ENCODE measurements at places on chromosomes 13 and 19.

DNA sequence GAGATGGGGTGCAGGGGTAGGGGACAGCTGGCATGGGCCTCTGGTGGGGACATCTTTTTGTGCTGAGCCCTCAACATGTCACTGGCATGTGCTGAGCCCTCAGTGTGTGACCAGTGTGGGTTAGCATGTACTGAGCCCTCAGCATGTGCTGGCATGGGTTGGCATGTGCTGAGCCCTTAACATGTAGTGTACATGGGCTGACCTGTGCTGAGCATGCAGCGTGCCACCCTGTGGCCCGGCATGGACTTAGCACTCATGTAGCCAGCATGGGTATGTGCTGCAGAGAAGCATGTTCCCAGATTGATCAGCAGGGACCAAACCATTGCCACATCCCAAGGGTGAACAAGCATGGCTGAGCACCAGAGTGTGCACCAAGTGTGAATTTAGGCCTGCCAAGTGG, 11.5 kb downstream of the HIPK4 start:
- no peak for DNase-seq

DNA sequence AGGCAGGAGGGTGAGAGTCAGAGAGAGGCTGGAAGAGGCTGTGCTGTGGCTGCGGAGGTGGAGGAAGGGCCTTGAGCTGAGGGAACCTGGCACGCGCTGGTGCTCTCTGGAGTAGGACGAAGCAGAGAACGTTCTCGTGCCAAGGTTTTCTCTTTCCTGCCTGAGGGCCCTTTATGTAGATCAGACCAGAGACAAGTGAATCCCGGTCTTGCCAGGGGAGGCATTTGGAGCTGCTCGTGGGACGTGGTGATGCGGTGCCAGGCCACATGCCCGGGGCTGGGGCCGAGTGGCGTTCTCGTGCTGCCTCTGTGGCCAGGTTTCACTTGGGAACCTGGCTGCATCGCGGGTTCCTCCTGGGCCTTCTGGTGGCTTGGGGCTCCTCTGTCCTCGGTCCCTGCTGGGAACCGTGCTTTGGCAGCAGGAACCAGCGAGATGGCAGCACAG, 54.2 kb downstream of the KDM4B start:
- no peak for DNase-seq

DNA sequence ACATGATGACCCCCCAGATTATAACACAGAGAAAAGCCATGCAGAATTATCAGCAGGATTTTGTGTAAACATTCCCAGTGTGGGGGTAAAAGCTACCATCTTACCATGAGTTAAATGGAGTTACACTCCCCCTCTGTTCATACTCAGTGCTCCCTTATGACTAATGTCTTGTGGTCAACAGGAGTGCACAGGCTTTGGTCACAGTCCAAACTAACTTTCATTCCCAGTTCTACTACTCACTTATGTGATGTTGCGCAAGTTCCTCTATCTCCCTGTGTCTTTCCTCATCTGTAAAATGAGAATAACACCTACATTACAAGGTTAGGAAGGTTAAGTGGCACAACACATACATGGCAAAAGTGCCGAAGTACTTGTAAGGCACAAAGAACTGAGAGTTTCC, 277.9 kb downstream of the RBM26 start:
- DNase-seq: no peak

GRCh38 chr19:38394488-38394887, 6.0 kb downstream of the SPRED3 start:
- peak; percentile 61 for DNase-seq

DNA sequence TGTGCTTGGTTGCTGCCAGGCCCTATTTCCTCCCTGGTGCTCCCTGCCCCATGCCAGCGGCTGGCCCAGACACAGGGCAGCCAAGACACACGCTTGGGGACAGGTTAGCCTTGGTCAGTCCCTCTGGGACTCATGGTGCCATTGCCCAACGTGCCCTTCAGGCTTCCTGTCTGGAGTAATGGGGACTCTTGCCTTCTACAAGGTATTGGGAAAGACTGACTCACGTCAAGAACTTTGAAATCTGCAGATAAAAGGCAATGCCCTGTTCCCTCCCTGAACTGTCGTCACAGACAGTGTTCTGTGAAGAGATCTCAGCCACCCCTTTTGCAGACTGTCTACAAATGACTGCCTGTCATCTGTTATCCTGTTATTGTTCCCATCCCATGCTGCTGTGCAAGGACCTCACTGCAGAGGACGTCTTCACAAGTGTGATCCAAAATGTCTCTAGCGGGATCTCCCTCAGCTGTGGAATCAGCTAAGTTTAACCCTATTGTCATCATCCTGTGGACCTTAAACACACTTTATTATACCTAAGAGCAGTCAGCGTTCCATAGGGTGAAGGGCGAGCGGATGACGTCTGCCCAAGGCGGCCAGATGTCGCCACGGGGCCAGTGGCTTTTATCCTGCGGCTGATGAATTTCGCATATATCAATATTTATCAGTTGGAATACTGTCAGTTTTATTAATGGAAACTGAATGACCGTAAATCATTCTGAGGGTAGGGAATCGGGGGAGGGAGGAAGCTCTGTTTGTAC, 59.0 kb downstream of the GSX1 start:
- DNase-seq: peak; percentile 78

- DNase-seq: no peak
Measured at GRCh38 chr13:44498502-44498901, 77.6 kb downstream of the TSC22D1 start.

DNA sequence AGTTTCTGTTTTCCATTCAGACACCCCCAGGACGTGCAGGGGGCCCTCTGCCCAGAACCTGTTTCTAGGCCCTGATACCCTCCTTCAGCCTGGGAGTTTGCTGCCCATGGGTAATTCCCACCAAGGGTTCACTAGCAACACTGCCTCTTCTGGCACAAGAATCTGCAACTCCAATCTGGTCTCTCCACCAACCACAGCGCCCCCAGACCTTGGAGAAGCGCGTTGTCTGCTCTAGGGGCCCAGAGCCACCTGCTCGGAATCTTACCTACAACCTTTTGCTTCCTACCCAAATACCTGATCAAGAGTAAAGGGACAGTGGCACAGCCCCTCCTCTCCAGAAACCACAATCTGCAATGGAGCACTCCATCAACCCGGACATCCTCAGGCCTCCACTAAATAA, 763 bp downstream of the ZNF180 start:
- no peak for DNase-seq

DNA sequence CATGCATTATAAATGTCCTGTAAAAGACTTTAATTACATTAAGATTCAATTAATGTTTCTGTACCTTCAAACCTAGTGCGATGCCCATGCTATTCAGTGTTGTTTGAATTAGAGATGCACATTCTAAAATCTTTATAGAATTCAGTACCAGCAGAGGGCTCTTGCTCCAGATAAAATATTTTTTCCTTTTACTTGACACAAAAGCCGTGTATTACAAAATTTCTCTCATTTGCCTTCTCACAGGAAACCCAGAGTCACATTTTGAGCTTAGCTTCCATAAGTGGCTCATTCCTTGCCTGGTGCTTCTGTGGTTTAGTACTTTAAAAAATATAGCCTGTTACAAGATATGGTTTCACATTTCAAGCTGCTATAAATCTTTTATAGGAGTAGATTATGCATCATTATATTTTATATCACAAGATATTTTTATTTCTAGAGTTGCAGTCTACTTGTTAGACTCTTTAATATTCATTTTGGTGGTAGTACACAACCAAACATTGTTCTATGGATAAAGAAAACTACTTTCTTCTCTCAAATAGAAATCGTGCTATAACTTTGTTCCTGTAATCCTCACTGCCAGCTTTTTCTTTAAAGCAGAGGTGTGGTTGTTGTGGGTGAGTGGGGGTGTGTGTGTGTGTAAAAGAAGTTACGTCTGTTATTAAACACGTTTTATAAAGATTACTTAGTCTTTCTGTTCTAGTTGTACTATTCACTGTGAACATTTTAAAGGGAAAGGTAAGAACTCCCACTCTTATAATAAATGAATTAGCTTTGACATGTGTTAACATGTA, 101.4 kb downstream of the RNF17 start:
- no peak for DNase-seq

DNA sequence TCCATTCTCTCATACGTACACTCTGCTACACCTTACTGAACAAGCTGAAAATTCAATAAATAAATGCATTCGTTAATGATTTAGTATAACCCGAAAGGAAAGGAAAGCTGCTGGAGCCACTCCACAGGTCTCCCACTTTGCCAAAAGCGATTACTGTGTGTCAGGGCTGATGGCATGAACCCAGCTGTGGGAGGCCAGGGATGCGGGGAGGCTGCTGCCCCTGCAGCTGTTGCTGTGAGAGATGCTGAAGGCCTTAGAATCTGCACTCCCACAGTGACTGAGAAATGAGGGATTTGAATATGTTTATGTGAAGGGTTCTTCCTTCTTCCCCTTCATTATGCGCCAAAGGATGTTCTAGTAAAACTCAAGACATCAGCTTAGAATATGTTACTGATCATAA, 58.7 kb upstream of the NBEA start:
- DNase-seq: no peak

DNA sequence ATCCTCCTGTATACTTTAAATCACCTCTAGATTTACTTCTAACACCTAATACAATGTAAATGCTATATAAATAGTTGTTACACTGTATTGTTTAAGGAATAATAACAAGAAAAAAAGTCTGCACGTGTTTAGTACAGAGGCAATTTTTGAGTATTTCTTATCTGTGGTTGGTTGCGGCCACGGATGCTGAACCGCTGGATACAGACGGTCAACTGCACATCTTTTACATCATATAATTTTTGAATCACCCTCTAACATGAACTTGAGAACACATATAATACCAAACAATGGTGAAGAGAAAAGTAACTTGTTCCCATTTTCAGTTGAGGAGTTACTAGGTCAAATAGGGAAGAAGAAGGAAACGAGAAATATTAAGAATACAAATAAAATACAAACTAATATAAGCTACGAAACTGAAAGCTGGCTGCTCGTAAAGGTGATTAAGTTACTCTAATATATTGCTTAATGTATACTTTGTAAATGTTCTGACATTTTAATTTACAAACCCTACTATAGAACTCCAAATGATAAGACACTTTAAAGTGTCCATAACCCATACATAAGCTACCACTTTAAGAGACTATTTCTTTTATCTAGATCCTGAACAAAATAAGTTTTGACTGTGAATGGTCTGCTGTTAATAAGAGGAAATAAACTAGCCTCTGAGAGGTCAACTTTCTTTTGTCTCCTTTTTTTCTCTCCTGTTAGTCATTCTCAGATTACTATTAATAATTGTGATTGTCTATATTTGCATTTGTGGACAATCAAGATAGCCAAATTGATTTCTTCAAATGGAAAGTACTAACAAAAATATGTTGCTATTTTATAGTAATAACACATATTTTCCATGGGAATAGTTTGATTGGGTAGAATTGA, 457.4 kb downstream of the DIAPH3 start:
- DNase-seq: no peak

DNA sequence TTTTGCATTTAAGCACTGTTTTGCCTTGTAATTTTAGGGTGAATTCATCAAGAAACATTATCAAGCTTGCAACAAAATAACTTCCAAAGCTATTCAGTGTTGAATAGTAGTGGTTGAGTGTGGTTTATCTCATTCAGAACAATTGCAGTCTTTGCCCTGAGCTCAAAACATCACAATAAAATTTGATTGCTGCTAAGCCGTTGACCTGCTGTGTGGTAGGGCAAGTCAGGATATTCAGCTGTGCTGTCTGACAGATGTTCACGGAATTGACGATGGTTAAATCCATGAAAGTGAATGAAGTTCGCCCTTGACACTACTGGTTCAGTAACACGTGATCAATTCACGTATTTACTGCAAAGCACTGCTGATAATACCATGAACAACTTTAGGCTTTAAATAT, 66.9 kb downstream of the GJA3 start:
- DNase-seq: no peak

GRCh38 chr13:111120422-111120821, 5.3 kb downstream of the ARHGEF7 start:
- DNase-seq: no peak

DNA sequence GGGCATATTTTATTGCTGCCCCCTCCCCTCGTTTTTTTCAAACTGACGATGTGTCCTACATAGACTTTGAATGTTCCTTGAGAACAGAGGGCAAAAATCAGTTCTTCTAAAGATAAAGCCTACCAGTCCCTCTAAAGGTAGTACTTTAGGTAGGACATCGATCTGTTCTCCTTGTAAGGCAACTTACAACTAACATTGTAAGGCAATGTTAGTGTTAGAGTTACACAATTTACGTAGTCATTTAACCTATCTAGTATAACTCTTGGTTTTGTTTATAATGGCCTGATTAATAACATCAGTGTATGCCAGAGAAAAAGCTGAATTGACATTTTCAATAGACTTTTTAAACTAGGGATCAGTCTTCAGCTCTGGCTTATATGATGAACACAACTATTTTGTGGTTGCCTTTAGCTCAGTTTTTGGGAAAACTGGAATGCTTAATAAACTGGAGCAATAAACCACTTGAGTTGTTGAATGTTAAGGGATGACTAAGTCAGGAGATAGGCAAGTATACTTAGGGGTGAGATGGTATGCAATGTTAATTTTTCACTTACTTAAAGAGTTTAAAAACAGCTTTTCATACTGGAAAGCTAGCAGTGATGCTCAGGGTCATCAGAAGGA, 2.2 kb downstream of the NDFIP2 start:
- no peak for DNase-seq

DNA sequence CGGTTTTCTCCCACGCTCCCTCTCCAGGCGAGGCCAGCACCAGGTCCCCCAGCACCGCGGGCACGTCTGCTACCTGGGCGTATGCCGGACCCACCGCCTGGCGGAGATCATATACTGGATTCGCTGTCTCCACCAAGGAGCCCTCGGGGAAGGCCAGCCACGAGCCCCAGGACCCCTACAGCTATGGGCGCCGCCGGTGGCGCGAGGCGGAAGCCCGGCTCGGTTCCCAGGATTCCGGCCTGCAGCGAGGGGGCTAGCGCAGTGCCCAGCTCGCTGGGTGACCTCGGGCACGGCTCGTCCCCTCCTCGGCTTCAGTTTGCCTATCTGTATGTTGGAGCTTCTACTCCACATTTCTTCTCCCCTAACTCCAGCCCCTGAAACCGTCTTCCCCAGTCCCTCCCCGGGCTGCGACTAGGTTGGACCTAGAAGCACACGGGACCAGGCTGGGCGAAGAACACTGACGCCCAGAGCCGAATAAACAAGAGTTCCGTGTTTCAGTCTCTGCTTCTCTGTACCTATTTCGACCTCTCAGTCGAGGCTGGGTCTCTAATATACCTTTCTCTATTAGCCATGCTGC, 749 bp upstream of the CPT1C start:
- DNase-seq: no peak

- peak; percentile 98 for DNase-seq
Measured at GRCh38 chr13:110312339-110313031, 5.4 kb downstream of the COL4A2 start.

DNA sequence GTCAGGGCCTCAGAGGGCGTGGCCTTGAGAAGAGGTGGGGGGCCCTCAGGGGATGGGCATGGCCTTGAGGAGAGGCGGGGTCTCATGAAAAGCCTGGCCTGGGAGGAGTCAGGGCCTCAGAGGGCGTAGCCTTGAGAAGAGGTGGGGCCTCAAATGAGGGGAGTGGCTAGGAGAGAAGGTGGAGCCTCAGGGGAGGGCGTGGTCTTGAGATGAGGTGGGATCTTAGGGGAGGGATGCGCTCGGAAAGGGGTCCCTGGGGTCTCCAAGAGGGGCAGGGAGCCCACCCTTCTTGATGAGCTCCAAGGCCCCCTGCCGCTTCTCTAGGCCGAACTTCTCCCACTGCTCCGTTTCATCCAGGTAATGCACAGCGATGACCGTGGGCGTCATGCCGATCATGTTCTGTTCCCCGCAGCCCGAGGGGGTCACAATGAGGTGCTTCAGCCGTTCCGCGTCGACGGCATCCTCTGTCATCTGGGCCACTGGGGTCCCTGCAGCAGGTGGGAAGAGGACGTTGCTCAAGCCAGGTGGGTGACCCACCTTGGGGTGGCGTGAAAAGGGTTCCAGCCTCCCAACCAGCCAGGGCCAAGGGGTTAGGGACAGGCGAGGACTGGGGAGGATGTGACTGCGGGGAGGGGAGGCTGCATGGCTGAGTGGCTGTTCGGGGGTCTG, 24.3 kb upstream of the TNFSF14 start:
- DNase-seq: no peak

Data from trophoblast cell (in vitro differentiated cells and primary cell).